GM12891 (cell line): ENCODE measurements at places on chromosomes 1 and 21.

GRCh38 chr1:86183810-86184209 is 27.2 kb upstream of the COL24A1 start:
- DNase-seq, result no peak

- DNase-seq, result no peak
Observed at GRCh38 chr1:25148673-25149300, 83.5 kb downstream of the SYF2 start.

GRCh38 chr1:9186082-9186859 is 48.3 kb upstream of the H6PD start:
- no peak for DNase-seq

GRCh38 chr1:185972096-185972850 is 238.1 kb downstream of the HMCN1 start:
- DNase-seq, result no peak

DNA sequence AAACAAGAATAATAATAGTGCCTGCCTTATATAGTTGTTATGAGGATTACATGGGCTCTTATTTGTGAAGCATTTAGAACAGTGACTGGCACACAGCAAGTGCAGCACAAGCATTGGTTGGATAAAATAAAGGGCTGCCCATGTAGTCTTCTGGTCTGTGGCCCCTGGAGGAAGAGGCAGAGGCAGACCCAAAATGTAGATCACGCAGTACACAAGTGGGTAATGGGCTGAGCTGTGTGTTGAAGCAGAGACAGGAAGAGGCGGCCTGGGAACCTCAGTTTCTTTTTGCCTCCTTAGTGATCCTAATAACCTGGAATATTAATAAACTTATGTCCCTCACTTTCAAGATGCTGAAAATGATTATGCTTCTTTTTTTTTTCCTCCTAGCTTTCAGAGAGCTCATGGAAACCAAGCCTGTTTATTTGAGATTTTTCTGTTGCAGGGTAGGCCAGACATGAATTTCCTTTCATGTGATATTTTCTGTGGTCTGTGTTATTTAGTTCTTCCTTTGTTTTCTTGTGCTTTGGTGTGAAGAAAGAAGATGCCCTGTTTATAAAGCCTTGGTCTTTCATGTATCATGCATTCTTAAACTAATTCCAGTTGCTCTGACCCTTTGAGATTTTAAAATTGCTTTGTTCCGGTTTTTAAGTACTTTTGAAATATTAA is 42.5 kb downstream of the LRRC8D start:
- no peak for DNase-seq

DNA sequence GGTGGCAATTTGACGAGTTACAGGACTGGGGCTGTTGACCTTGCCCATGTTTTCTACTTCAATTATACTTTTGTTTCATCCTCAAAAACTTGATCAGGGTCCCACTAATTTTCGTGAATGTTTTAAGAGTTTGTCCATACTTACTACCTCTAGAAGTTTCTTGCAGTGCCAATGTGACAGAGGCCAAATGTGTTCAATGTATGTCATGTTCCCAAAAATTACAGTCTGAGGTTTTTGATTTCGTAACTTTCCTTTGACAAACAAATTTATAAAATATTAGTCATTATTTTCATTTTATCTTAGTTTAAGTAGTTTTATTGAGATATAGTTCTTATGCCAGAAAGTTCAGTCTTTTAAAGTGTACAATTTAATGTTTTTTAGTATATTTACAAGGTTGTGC is 15.3 kb downstream of the VPS13D start:
- DNase-seq, result no peak

- no peak for DNase-seq
Observed at GRCh38 chr1:35452106-35452774, 105.0 kb downstream of the KIAA0319L start.

DNA sequence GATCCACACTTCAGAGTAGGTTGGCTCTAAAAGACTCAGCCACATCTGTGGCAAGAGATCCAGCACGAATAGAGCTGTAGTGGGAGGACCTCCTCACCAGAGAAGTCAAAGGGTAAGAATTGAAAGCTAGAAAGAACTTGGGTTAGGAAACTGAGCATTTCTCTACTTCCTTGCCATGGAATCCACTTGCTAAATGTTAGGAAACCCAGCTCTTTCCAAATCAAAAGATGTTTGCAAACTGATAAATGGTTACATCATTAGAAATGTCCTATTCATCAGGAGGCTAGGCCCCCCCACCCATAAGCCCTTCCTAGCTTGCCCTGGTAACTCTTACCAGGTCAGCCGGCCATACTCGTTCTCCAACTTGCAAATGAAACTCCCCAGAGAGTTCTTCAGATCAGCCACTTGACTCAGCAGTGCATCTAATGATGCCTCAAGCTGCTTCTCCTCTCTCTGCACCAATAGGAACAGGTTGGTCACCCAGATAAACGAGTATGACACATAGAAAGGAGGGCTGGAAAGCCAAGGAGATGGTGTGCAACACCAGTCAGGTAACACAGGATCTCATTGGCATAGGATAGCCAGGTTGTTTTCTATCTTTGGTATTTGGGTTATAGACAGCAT is 1.5 kb downstream of the MED8 start:
- DNase-seq, result no peak

DNA sequence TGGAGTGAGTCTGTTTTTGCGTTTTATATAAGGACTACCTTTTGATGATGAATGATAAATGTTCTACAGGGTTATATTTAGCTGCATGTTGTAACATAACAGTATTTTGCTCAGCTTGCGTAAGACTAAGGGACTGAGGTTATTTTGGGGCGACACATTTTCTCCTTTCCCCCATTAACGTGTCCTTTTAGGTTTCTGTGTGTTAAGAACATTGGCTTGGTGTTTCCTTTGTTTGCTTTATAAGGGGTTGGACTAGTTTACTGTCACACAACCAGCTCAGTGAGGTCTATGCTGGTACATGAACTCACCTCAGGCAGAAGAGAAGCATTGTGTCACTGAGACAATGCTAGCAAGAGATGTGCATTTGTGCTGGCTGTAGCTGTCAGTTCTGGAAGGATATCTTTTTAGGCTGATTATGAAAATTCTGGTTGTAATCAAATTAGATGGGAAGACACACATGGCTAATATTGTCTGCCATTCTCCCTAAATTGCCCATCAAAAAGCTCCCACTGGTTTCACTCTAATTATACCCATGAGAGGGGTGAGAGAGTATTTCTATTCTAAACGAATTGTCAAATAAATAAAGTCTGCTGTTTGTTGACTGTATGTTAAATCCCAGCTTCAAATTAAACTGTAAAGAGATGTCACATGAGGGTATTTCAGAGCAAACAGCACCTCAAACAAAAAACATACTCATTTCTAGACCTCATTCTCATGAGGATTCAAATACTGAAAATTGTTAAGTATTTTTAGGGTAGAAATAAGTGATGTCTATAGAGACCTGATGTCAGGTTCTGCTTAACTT is 62.6 kb downstream of the CDC14A start:
- no peak for DNase-seq
